ENCODE measurements at places on chromosomes 5 and 9.
A peak's percentile ranks its signal among the peaks of the same experiment; 100 is the strongest.

DNA sequence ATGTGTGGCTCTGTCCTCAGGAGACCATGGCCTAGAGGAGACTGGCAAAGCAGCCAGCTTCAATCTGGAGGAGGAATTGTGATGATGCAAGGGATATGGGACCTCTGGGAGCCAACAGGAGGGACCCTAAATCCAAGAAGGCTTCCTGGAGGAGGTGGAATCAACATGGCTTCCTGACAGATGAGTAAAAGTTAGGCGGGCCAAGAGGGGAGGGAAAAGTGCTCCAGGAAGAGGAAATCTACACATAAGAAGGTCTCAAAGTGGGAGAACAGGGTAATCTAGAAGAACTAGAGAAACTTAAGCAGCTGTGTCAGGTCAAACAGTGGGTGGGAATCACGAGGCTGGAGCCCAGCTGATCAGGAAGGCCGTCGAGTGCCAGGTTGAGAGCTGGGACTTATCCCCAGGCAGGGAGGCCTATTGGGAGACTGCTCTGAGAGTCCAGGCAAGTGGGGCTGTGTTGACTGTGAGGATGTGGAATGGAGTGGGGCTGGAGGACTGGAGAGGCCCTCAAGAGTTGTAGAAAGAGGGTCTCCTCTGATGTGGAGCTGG is 119.1 kb downstream of the C9orf50 start:
- no peak for DNase-seq

GRCh38 chr5:103624675-103625074 is 62.1 kb upstream of the NUDT12 start:
- peak; percentile 8 for DNase-seq

DNA sequence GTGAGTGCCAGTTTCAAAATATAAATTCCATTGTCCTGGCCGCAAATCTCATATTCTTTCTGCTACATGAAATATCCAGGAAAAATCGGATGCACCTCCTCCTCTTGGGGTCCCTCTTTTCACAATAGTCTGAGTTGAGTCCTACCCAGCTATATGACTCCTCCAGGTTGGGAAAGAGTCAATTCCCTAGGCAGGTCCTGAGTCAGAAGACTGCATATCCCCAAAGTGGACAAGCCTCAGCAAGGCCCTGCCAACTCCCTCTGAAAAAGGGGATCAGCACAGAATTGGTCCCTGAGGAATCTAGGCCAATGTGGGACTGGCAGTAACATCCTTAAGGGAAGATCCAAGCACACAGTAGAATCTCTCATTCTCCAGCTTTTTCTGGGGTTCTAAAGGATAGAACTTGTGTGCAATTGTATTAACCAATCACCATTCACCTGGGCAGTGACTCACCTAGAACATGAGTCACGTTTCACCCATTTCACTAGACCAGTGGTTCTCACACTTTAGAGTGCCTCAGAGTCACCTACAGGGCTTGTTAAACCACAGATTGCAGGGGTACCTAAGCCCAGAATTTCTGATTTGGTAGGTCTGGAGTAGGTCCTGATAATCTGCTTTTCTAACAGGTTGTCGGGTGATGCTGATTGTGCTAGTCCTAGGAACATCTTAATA is 44.7 kb upstream of the TMEM215 start:
- no peak for DNase-seq

DNA sequence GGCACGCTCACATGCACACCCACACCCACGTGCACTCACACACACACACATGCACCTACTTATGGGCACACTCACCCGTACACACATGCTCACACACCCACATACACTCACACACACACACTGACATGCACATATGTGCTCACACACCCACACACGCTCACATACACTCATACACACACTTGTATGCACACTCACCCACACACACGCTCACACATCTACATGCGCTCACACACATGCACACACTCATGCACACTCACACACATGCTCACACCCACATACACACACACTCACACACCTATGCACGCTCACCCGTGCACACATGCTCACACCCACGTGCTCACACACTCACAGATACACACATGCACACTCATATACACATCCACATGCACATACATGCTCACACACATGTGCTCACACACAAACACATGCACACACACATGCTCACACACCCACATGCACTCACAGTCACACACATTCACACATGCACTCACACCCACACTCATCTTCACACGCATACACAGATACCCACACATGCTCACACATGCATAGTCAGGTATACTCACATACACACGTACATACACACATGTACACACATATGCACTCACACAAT is 138.3 kb downstream of the OLFM1 start:
- DNase-seq = no peak

DNA sequence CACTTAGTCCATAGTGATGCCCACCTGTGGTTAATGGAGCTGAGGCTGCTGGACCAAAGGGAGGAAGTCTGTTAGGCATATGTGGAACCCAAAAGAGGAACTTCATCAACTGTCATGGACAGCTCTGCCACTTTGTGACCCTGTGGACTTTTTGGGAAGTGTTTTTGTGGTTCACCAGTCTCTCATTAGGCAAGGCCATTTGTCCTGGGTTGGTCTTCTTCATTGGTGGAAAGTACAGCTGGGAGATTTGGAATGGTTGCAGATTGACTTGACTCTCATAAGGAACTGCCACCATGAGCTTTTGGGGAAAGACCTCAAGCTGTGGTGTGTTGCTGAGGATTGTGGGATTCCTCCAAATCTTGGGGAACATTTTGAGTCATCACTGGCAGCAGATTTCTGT is 31.9 kb upstream of the IL12B start:
- no peak for DNase-seq

GRCh38 chr9:126417043-126417442 is 90.4 kb downstream of the MVB12B start:
- no peak for DNase-seq

GRCh38 chr5:33072726-33073125 is 361.6 kb downstream of the NPR3 start:
- peak; percentile 46 for DNase-seq

GRCh38 chr5:155064580-155064979 is 51.0 kb downstream of the KIF4B start:
- no peak for DNase-seq

- no peak for DNase-seq
Observed at GRCh38 chr5:175060257-175060656, 335.9 kb downstream of the MSX2 start.
